ENCODE measurements at places on chromosomes 7 and 10.
A peak's percentile ranks its signal among the peaks of the same experiment; 100 is the strongest.

DNA sequence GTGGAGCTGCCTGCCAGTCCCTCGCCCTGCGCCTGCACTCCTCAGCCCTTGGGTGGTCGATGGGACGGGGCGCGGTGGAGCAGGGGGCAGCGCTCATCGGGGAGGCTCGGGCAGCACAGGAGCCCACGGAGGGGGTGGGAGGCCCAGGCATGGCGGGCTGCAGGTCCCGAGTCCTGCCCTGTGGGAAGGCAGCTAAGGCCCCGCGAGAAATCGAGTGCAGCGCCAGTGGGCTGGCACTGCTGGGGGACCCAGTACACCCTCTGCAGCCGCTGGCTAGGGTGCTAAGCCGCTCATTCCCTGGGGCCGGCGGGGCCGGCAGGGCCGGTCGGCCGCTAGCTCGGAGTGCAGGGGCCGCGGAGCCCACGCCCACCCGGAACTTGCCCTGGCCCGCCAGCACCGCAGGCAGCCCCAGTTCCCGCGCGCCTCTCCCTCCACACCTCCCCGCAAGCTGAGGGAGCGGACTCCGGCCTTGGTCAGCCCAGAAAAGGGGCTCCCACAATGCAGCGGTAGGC lies 565.9 kb upstream of the NRG3 start:
- DNase-seq = no peak

DNA sequence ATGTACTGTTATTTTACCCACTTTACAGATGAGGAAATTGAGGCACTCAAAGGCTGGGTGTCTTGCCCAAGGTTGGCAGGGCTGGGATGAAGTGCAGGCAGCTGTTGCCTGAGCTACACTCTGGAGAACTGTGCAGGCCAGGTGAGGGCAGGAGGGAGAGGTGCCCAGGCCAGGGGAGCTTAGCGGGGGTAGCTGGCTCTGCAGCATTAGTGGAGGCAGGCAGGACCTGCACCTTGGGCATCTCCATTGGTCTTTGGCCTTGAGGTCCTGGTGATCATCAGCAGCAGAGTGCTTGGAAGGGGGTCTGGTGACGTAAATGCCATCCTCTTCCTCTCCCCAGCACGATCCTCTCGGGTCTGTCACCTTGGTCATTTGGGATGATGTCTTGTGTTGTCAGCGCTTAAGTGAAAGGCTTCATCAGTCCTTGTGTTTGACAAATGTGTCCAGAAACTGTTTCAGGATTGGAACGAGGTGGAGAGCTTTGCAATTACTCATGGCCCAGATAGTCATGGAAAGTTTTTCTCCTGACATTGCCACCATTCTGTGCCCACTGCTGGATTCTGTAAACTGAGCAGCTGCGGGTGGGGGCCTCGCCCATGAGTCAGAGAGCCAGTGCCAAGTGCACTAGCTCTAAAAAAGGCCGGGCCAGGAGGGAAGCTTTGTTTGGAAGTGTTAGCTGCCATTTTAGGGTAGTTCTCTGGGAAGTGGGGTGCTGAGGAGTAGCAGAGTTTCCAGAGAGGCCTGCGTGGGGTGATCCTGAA lies 47.6 kb downstream of the TSPAN15 start:
- DNase-seq = no peak

GRCh38 chr7:24334012-24334411 lies 50.0 kb downstream of the NPY start:
- DNase-seq = no peak

GRCh38 chr7:95367606-95368005 lies 28.6 kb downstream of the PON3 start:
- no peak for DNase-seq

DNA sequence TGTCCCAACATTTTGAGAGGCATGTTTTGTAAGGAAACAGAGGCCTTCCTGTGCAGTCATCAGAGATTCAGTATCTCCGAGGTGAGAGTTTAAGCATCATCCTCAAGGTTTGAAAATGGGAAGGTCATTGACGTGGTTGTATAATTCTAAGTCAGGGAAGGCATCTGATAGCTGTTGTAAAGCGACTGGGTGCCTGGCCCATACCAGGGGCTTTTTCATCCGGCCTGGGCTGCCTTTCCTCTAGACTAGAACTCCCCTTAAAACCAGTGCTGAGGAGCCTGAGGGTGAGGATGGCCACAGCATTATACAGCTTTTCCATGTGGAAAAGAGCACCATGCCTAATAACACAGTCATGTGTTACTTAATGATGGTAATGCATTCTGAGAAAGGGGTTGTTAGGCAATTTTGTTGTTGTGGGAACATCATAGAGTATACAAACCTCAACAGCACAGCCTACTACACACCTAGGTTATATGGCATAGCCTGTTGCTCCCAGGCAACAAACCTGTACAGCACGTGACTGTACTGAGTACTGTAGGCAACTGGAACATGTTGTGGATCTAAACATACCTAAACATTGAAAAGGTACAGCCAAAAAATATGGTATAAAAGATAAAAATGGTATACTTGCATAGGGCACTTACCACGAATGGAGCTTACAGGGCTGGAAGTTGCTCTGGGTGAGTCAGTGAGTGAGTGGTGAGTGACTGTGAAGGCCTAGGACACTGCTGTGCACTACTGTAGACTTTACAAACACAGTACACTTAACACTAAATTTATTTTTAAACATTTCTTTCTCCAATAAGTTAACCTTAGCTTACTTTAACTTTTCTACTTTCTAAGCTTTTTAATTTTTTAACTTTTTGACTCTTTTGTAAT lies 13.5 kb upstream of the CACUL1 start:
- no peak for DNase-seq

DNA sequence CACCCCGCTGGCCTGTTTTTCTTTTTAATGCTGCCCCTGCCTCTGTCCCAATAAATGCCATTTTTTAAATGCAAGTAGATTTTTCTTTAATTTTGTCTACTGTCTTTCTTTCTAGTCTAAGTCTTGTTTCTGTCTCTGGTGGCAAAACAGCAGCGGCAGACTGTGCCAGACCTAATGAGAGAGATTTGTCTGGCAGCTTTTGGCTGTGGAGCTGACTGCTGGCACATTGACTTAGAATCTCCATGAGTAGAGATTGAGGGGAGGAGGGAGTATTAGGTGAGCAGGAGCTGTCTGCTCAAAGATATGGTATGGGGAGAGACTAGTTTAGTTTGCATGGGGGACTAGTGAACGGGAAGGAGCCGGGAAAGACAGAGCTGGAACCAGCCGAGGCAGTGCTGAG lies 13.0 kb downstream of the VWA2 start:
- no peak for DNase-seq

- DNase-seq = no peak
Observed at GRCh38 chr10:32271617-32272016, 75.3 kb downstream of the EPC1 start.

- no peak for DNase-seq
Observed at GRCh38 chr10:6072215-6072934, 10.2 kb upstream of the IL2RA start.

- DNase-seq = no peak
Observed at GRCh38 chr7:45402480-45403218, 171.5 kb upstream of the ADCY1 start.

GRCh38 chr10:99365736-99366135 lies 36.6 kb downstream of the CNNM1 start:
- DNase-seq = no peak

- DNase-seq = peak; percentile 82
Observed at GRCh38 chr7:40015790-40016296, 65.8 kb downstream of the CDK13 start.

DNA sequence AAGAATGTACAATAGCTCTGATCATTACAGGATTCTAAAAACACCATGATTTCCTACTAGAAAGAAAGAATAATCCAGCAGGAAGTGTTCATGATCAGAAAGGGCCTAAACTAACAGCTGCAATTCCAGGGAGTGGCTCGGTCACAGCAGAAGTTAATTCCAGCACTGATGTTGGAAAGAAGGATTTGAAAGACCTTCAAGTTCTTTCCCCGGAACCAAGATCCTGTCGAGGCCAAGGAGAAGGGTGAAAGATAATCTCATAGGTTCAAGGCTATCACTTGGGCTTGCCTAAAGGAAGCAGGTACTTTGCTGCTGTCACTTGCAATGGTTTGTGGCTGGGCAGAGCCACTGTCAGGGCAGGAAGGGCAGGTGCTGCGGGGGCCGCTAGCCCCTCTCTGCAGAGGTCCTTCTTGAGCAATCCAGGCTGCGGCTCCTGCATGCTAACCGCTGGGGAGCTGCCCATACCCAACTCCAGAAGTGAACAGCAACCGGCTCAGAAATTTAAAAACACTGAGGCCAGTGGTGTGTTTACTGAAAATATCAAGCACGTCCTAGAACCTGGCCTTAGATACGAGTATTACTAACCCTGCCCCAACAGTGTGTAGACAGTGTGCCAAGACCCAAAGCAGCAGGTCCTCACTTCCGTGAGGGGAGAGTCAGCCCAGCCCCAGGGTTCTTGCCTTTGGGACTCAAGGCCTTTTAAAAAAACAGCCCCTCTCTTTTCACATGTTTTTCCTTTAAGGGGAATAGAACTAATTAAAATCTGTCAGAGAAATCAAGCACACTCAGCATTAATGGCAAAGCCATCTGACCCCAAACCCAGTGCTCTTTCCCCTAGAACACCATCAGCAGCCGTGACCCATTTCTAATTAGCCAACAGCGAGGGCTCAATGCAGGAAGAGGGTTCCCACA lies 76.8 kb downstream of the VIPR2 start:
- no peak for DNase-seq

- DNase-seq = peak; percentile 52
Observed at GRCh38 chr10:123906296-123906695, 14.7 kb upstream of the CPXM2 start.

DNA sequence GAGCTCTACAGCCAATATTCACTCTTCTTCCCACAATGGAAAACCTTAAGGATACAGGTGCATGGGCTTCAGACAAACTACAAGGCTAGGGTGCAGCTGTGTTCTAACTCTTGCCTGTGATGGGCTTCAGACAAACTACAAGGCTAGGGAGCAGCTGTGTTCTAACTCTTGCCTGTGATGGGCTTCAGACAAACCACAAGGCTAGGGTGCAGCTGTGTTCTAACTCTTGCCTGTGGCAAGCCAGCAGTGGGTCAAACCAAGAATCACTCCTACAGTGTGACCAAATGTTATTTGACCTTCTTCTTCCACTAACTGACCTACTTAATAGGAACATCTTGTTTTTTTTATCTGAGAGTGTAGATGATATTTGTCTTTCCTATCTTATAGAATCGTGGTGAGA lies 7.4 kb downstream of the SORCS1 start:
- DNase-seq = no peak

DNA sequence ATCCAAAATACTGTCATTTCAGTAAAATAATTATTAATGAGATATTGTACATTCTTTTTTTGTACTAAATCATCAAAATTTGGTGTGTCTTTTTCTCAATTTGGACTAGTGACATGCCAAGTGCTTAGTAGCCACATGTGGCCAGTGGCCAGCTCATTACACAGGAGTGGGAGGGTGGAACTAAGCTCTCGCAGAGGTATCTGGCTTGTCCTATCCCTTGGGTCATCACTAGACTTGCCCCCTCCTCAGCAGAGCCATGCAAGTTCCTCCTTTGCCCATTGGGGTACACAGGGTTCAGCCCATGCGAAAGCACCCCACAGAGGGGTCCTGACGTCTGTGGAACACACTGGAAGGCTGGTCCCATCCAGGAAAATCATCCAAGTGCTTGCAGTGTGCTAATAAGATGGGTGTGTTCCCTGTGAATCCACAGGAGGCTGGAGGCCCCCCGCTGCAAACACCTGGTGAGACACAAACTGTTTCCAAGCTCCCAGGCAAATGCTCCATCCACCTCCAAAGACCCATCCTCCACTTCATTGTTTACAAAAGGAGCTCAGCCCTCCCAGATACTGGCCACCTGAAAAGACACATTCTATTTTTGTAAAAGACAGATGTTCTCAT lies 1.3 kb downstream of the ARHGAP22 start:
- no peak for DNase-seq

GRCh38 chr10:3421537-3422257 lies 249.1 kb upstream of the PITRM1 start:
- no peak for DNase-seq

- DNase-seq = no peak
Observed at GRCh38 chr7:151195616-151196450, 8.8 kb upstream of the ASB10 start.

DNA sequence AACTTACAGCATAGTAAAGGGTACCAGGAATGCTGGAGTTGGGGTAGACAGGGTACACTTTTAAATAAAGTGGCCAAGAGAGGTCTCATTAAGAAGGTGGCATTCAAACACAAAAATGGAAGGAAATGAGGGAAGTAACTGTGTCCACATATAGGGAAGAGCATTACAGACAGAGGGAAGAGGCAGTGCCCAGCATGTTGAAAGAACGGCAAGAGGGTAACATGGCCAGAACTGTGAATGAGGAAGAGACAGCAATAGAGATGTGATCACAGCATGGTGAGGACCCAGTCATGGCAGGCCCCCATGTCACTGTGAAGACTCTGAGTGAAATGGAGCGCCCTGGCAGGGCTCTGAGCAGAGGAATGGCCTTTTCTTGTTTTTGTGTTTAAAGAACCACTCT lies 35.1 kb upstream of the ZNRF2 start:
- DNase-seq = no peak

GRCh38 chr7:31695859-31696614 lies 9.0 kb downstream of the PPP1R17 start:
- DNase-seq = no peak
